Naive thymus-derived CD8-positive, alpha-beta T cell (primary cell): ENCODE measurements at places on chromosomes 7 and 10.

DNA sequence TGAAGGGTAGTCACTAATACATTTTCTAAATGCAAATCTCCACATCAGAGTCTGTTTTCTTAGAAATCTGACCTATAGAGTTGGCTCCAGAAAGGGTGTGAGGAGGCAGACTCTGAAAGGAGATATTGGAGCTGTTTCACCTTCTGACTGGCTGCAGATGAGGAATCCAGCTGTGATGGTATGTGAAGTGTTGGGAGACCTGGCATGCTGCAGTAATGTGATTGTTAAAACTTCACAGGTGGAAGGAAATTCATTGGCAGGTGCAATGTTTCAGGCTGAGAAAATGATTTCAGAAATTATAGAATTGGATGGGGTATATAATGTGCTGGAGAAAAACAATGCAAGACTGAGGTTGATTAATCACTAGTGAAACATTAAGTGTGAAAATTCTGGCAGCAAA lies 1134.0 kb upstream of the LRRN3 start:
- DNase-seq = no peak
- H3K4me1 ChIP-seq = no peaks in the 10 kb centered on the region
- no peaks in the 10 kb centered on the region for H3K36me3 ChIP-seq
- H3K4me3 ChIP-seq = no peak overlapping the region
- H3K27me3 ChIP-seq = peaks cover 1% of the 10 kb centered on the region

DNA sequence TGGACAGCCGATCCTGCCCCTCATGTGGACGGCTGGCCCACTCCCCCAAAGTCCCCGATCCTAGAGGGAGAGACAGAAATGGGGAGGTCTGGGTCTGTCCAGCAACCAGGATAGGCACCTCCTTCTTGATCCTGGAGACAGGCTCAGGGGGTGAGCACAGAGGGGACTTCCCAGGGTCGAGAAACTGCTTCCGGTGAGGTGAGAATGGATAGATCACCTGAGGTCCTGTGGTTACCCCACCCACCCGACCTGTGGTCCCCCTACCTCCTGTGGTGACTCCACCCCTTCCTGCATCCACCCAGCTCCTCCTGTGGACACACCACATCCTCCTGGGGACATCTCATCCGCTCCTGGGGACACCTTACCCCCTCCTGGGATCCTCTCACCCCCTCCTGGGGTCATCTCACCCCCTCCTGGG lies 27.4 kb upstream of the RASGEF1A start:
- H3K27ac ChIP-seq = peak overlapping the region; percentile 22
- H3K4me3 ChIP-seq = peak overlapping the region; percentile 64
- no peaks in the 10 kb centered on the region for H3K36me3 ChIP-seq
- no peaks in the 10 kb centered on the region for H3K27me3 ChIP-seq

GRCh38 chr7:95596198-95597063 lies at the start of gene PDK4:
Gene PDK4 (minus strand): TSS chr7:95596516. CDS start chr7:95596293, 223 bp downstream.
- no peaks in the 10 kb centered on the region for H3K4me1 ChIP-seq
- no peak within 1 kb of the TSS for H3K27ac ChIP-seq
- no peak for DNase-seq
- H3K36me3 ChIP-seq = no peaks in the 10 kb centered on the region
- H3K27me3 ChIP-seq = peaks cover 18% of the 10 kb centered on the region

GRCh38 chr7:137418841-137419240 lies 75.3 kb upstream of the PTN start:
- no peak overlapping the region for H3K4me3 ChIP-seq
- H3K4me1 ChIP-seq = no peaks in the 10 kb centered on the region
- H3K27ac ChIP-seq = no peak overlapping the region

DNA sequence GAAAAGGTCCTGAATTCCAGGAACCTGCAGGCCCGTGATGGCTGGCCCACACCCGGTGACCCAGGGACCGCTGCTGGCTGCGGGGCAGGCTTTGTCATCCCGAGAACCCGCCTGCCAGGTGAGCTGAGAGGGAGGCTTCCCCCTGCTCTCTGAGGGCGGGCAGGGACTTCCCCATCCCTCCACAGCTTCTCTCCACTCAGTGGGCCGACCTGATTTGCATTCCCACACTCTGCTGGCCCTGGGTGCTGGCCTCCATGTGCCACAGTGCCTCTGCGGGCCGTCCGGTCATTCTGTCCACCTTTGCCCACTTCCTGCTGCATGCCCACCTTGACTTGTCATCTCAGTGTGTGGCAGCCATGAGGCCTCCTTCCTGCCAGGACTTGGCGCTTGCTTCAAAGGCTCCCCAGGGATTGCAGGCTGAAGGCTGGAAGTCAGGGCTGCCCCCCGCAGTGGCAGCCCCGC lies 35.3 kb downstream of the PALD1 start:
- H3K4me3 ChIP-seq = no peak overlapping the region
- H3K36me3 ChIP-seq = no peaks in the 10 kb centered on the region
- H3K27ac ChIP-seq = no peak overlapping the region
- no peak for DNase-seq
- H3K27me3 ChIP-seq = no peaks in the 10 kb centered on the region

DNA sequence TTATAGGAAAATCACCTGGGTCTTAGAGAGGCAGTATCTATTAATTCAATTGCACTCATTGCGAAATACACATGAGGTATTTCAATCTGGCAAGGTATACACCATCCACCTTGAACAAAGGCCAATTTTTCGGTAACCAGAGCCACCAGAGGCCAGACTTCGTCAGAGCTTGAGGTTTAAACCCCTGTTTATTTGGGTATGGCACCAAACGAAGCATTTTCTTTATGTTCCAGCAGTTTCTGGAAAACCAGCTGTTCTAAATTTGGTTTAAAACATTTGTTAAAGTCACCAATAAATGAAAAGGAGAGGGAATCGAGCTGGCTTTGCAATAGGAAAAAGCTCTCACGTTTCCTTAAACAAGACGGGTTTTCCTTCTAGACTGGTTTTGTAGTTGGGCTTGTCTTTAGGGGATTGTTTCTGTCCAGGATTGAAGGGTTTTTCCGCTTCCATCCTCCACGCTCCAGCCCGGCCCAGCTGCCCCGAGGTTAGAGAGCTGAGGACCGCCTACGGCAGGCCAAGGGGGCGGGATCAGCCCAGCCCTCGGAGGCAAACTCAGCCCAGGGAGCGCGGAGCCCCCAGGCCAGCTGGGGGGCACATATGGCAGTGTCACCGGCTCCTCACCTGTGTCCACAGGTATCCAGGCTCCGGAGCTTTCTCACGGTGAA lies 539.4 kb upstream of the MGMT start:
- no peak for DNase-seq
- H3K27me3 ChIP-seq = peaks cover 2% of the 10 kb centered on the region
- H3K36me3 ChIP-seq = no peaks in the 10 kb centered on the region
- no peak overlapping the region for H3K4me3 ChIP-seq
- no peaks in the 10 kb centered on the region for H3K4me1 ChIP-seq
- H3K27ac ChIP-seq = no peak overlapping the region

GRCh38 chr10:118868589-118868988 lies 113.8 kb upstream of the CACUL1 start:
- peaks cover 10% of the 10 kb centered on the region for H3K27me3 ChIP-seq
- H3K27ac ChIP-seq = no peak overlapping the region
- no peak for DNase-seq
- no peaks in the 10 kb centered on the region for H3K4me1 ChIP-seq
- no peak overlapping the region for H3K4me3 ChIP-seq

GRCh38 chr7:20064974-20065862 lies 152.0 kb downstream of the MACC1 start:
- no peak overlapping the region for H3K4me3 ChIP-seq
- H3K36me3 ChIP-seq = no peaks in the 10 kb centered on the region
- H3K27me3 ChIP-seq = no peaks in the 10 kb centered on the region
- no peak for DNase-seq

DNA sequence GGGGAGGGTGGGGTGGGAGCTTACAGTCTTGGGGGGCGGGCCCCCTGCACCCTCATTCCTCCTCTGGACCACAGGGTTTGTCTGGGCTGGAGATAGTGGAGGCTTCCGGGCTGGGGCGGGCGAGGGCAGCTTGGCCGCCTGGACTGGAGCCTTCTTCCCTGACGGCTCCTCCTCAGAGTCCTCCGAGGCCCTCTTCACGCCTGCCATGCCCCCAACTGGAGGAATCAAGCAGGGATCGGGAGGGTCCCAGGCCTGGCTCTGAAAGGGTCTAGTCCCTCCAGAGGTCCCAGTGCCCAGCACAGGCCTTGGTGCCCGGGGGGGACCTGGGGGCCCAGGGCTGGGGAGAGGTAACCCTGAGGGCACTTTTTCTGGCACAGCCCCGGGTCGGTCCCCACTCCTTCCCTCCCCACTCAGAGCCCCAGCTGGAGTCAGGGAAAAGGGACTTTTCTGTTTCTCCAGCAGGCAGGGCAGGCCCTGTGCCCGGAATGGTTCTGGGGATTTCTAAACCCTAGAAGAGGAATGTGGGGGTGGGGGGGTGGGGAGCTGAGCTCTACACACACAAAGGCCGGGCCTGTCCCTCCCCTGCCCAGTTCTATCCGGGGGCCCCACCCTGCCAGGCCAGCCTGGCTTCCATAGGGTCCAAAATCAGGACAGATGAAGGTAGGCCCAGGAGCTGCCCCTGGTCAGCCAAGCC lies 11.6 kb downstream of the MICALL2 start:
- H3K27me3 ChIP-seq = no peaks in the 10 kb centered on the region
- H3K4me3 ChIP-seq = no peak overlapping the region
- H3K27ac ChIP-seq = no peak overlapping the region
- no peaks in the 10 kb centered on the region for H3K36me3 ChIP-seq

GRCh38 chr10:97128039-97128492 lies 57.7 kb downstream of the SLIT1 start:
- DNase-seq = no peak
- no peak overlapping the region for H3K27ac ChIP-seq
- no peaks in the 10 kb centered on the region for H3K27me3 ChIP-seq
- no peaks in the 10 kb centered on the region for H3K36me3 ChIP-seq

- no peaks in the 10 kb centered on the region for H3K27me3 ChIP-seq
- no peaks in the 10 kb centered on the region for H3K4me1 ChIP-seq
- no peak overlapping the region for H3K27ac ChIP-seq
- no peak for DNase-seq
These were observed 256.0 kb downstream of the AHR start for GRCh38 chr7:17554341-17555015.

- H3K27me3 ChIP-seq = peaks cover 2% of the 10 kb centered on the region
- no peak overlapping the region for H3K27ac ChIP-seq
- H3K4me1 ChIP-seq = no peaks in the 10 kb centered on the region
- H3K36me3 ChIP-seq = no peaks in the 10 kb centered on the region
- DNase-seq = no peak
- H3K4me3 ChIP-seq = no peak overlapping the region
These were observed 158.8 kb upstream of the GRB10 start for GRCh38 chr7:50941525-50941924.
